ENCODE measurements at places on chromosomes 6 and 20.
A peak's percentile ranks its signal among the peaks of the same experiment; 100 is the strongest.

GRCh38 chr6:85065831-85066230 lies 301.4 kb upstream of the TBX18 start:
- DNase-seq, result no peak

DNA sequence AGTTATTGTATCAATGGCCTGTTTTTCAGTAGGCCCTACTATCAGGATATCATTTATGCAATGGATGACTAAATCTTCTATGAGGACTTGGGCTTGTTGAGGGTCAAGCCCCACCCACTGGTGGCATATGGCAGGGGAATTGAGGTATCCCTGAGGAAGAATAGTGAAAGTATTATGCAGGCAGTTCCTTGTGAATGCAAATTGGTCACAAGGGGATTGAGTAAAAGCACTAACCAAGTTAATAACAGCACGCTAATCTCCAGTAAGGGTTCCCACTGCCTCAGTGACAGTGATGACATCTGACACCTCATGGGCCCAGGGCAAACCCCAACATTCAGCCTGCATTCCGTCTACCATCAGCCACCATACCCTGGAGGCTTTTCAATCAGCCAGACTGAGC lies 14.9 kb downstream of the BPIFA1 start:
- no peak for DNase-seq

DNA sequence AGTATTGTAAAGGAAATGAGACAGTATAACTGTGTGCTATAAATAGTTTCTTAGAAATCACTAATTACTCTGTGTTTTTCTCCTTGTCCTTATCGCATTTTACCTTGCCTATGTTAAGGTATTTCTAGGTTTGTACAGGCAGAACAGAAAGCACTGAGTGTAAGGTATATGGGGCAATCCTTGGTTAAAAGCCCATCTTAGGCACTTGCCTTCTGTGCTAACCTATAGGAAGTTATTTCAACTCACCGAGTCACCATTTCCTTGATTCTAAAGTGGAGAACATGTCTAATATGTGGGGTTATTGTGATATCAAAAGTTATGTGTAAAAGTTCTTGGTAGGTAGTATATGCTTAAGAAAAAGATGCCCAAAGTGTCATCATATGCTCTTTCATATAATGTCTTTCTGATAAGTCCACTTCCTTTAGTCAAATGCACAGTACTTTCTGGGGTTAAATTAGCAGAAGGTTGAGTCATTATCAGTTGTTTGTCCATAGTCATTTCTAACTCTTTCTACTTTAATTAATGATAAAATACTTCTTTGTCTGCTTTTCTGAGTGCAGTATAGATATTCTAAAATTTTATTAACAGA lies 276.4 kb downstream of the UTRN start:
- DNase-seq, result no peak

- no peak for DNase-seq
These were observed 40.6 kb downstream of the TXLNB start for GRCh38 chr6:139251045-139251690.

DNA sequence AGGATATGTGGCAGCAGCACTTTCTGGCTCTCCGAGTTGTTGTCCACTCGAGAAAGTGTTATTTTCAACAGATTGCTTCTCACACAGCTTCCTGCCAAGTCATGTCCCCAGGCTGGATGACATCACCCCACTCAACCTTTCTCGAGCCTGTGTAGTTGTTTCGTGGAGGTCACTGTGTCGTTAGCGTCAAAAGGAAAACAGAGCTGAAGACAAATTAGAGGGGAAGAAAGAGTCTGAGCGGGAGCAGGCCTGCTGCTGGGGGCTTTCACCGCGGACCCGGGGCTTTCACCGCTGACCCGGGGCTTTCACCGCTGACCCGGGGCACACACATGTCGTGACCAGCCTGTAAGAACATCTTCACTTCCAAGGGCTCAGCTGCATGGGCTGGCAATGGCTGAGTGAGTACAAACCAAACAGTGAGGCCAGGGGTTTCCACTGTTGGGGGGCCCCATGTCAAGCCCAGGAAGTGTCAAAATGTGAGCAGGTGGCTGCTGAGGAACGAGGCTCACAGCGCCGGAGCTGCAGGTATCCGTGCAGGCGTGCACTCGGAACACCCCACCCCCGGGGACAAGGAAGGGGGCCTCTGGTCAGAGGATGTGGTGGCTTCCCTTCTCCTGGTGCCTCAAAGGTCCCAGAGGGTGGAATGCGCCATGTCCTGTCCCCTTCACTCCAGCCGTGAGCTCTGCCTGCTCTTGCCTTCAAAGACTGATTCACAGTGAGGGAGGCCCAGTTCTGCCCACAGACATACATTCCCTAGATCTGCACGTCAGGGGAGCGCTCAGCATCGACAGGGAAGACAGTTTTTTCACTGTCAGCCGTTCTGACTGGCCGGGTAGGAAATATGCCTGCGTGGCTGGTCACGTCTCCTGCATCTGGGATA lies 365.9 kb downstream of the TAF4 start:
- no peak for DNase-seq

- DNase-seq, result peak; percentile 45
These were observed 6.3 kb downstream of the ZKSCAN3 start for GRCh38 chr6:28355743-28356665.

GRCh38 chr6:43295456-43295855 lies 2.6 kb upstream of the SLC22A7 start:
- DNase-seq, result no peak

- no peak for DNase-seq
These were observed 1.5 kb downstream of the SLC9A8 start for GRCh38 chr20:49814057-49814694.

GRCh38 chr6:53446151-53446550 lies 97.4 kb upstream of the ELOVL5 start:
- DNase-seq, result no peak

Measured in BJ (cell line).